Hepatocyte (in vitro differentiated cells): ENCODE measurements at places on chromosomes 1 and 21. TPM values are rescaled to one million over a fixed set of nuclear protein-coding genes. Genes with fewer than 3 reads are reported as not detected.
A peak's percentile ranks its signal among the peaks of the same experiment; 100 is the strongest.

DNA sequence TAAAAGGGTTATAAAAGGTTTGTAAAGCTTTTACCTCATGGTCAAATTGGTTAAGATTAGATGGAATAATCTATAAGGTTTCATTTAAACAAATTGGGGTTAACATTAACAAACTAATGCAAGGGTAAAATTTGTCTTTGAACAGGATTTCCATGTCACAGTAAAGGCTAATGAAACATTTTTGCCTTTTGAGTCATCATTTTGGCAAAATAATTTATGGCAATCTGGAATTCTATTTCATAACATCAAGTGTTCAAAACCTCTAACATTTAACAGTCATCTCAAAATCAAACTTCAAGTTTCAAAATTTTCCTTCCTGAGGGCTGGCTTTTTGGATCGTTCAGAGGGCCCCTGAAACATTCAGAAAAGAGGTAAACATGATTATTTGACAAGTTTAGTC lies 6.6 kb upstream of the CD46 start:
- DNase-seq, result no peak
- no peaks in the 10 kb centered on the region for H3K36me3 ChIP-seq
- no peaks in the 10 kb centered on the region for H3K27me3 ChIP-seq
- H3K27ac ChIP-seq, result no peak overlapping the region
- H3K4me1 ChIP-seq, result peaks cover 10% of the 10 kb centered on the region

GRCh38 chr21:38257667-38258066 lies 876 bp downstream of the KCNJ15 start:
- H3K27me3 ChIP-seq, result peaks cover 5% of the 10 kb centered on the region
- H3K27ac ChIP-seq, result no peak overlapping the region
- no peaks in the 10 kb centered on the region for H3K36me3 ChIP-seq
- H3K4me3 ChIP-seq, result no peak overlapping the region
- DNase-seq, result no peak

GRCh38 chr1:39105841-39106765 lies 80.0 kb downstream of the NDUFS5 start:
- peak overlapping the region; percentile 98 for H3K27ac ChIP-seq
- DNase-seq, result peak; percentile 73
- no peaks in the 10 kb centered on the region for H3K36me3 ChIP-seq

DNA sequence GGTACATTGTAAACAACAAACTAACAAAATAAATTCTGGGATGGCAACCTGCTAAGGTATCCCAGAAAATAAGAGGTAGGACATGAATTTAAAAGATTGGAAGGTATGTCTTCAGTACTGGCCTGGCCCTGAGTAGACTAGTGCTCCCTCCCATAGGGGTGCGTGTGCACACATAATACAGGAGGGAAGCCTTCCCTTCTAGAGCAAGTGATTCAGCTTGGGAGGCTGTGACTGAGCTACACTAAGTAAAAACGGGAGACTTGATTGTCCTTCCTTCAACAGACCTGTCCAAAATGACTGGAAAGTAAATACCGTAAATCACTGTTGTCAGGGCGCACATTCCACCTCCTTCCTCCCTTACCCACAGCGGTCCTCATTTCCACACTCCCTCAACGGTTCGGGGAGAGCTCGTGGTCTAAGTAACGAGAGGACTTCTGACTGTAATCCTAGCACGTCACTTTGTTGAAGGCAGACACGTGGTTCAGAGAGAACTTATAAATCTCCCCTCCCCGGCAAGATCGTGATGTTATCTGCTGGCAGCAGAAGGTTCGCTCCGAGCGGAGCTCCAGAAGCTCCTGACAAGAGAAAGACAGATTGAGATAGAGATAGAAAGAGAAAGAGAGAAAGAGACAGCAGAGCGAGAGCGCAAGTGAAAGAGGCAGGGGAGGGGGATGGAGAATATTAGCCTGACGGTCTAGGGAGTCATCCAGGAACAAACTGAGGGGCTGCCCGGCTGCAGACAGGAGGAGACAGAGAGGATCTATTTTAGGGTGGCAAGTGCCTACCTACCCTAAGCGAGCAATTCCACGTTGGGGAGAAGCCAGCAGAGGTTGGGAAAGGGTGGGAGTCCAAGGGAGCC lies at the start of gene TGFB2:
Gene TGFB2 (plus strand): TSS at position 523 of the 859 bp plus-strand sequence. CDS start 1,366 bp downstream, outside the sequence.
- peak within 1 kb of the TSS; percentile 73 for H3K4me3 ChIP-seq
- peak within 1 kb of the TSS; percentile 90 for H3K27ac ChIP-seq
- no peaks in the 10 kb centered on the region for H3K27me3 ChIP-seq
- no peaks in the 10 kb centered on the region for H3K36me3 ChIP-seq
- H3K4me1 ChIP-seq, result no peaks in the 10 kb centered on the region

DNA sequence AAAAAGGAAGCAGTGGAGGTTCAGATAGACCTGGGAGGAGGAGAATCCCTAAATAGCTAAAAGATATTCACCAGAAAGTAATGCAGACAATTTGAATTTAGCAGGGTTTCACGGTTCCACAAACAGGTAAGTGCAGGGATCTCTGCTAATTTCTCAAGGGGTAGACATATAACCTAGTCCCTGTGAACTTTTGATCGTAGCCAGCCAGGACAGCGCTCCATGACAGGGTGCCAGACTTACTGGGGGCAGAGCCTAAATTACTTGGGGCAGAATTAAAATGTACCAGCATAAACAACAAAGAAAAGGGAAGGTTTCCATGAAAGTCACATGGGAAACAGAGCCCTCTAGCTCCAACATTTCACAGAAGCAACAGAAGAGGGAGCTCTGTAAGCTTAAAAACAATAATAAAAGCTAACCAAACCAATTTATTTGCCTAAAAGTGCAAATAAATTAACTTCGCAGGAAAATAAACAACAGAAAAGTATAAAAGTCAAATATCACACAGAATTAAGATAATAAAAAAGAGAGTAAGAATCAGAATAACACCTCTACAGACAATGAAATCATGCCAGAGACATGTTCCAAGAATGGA lies 198.3 kb downstream of the DUSP10 start:
- DNase-seq, result peak; percentile 29
- no peaks in the 10 kb centered on the region for H3K36me3 ChIP-seq
- H3K4me3 ChIP-seq, result no peak overlapping the region
- no peaks in the 10 kb centered on the region for H3K27me3 ChIP-seq
- H3K27ac ChIP-seq, result no peak overlapping the region

GRCh38 chr1:118948846-118949245 lies 39.3 kb downstream of the TBX15 start:
- H3K27me3 ChIP-seq, result no peaks in the 10 kb centered on the region
- no peak overlapping the region for H3K4me3 ChIP-seq
- DNase-seq, result no peak

GRCh38 chr1:40860706-40861223 lies 1.4 kb downstream of the CITED4 start:
- DNase-seq, result no peak
- H3K36me3 ChIP-seq, result no peaks in the 10 kb centered on the region
- peaks cover 17% of the 10 kb centered on the region for H3K27me3 ChIP-seq
- peaks cover 20% of the 10 kb centered on the region for H3K4me1 ChIP-seq

- no peaks in the 10 kb centered on the region for H3K27me3 ChIP-seq
- no peak overlapping the region for H3K27ac ChIP-seq
These were observed 66.7 kb downstream of the XCL1 start for GRCh38 chr1:168643152-168643551.

DNA sequence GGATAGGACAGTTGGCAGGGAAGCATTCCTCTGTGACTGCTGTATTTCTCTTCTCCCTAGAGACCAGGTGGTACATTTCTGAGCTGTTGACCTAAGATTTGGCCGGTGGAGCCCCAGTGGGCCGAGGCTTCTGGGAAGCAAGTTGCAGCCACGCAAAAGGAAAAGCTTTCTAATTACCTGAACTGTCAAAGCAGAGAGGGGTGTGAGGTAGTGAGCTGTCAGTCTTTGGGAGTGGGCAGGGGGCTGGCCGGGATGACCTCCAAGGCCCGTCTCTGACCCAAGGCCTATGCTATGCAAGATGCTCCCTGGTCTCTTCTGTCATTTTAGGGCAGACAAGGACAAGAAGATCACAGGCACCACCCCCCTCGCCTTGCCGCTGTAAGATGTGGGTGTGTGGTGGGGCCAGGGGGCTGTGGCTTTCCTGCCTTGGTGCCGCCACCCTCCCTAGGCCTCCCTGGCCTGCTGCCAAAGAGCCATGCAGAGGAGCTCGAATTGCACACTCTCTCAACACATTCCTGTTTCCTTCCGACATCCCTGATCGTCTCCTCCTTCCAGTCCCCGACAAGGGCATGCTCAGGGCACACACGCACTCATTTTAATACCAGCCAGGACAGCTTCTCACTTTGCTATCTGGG lies 7.7 kb downstream of the PADI1 start:
- H3K36me3 ChIP-seq, result no peaks in the 10 kb centered on the region
- peak; percentile 88 for DNase-seq
- H3K27me3 ChIP-seq, result no peaks in the 10 kb centered on the region

GRCh38 chr21:16713331-16714117 lies 799.3 kb upstream of the CXADR start:
- H3K27ac ChIP-seq, result no peak overlapping the region
- DNase-seq, result no peak
- peaks cover 6% of the 10 kb centered on the region for H3K4me1 ChIP-seq
- H3K4me3 ChIP-seq, result no peak overlapping the region
- no peaks in the 10 kb centered on the region for H3K27me3 ChIP-seq
- no peaks in the 10 kb centered on the region for H3K36me3 ChIP-seq

- no peak overlapping the region for H3K27ac ChIP-seq
- H3K4me1 ChIP-seq, result no peaks in the 10 kb centered on the region
- H3K36me3 ChIP-seq, result no peaks in the 10 kb centered on the region
- no peak overlapping the region for H3K4me3 ChIP-seq
- peak; percentile 65 for DNase-seq
- no peaks in the 10 kb centered on the region for H3K27me3 ChIP-seq
These were observed 8.9 kb downstream of the MAP1LC3C start for GRCh38 chr1:241990040-241990439.

GRCh38 chr1:161052899-161053298 lies 7.1 kb upstream of the USF1 start:
- no peaks in the 10 kb centered on the region for H3K36me3 ChIP-seq
- no peak overlapping the region for H3K27ac ChIP-seq
- DNase-seq, result no peak
- no peaks in the 10 kb centered on the region for H3K27me3 ChIP-seq
- H3K4me3 ChIP-seq, result no peak overlapping the region
- no peaks in the 10 kb centered on the region for H3K4me1 ChIP-seq

DNA sequence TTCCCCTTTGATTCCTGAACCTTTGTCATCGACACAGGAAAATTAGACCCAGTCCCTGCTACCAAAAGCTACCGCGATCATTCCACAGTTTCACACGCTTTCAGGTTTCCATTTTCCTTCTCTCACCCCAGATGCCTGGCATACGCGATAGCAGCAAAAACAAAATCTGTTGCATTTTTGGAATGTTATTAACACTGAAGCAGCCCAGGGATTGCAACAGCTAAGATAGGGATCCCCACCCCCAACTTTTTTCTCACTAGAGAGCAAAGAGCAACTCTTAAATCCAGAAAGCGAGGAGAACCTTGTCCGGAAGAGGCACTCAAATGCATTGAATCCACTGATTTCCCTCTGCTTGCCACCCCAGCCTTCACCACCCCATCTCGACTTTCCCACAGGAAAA lies 8.9 kb downstream of the OVAAL start:
- H3K27me3 ChIP-seq, result no peaks in the 10 kb centered on the region
- H3K27ac ChIP-seq, result peak overlapping the region; percentile 30
- no peak overlapping the region for H3K4me3 ChIP-seq
- DNase-seq, result peak; percentile 34
- peaks cover 20% of the 10 kb centered on the region for H3K4me1 ChIP-seq
- H3K36me3 ChIP-seq, result no peaks in the 10 kb centered on the region

GRCh38 chr1:155999964-156000363 lies 20.8 kb downstream of the SSR2 start:
- no peak overlapping the region for H3K4me3 ChIP-seq
- no peaks in the 10 kb centered on the region for H3K36me3 ChIP-seq
- DNase-seq, result no peak
- no peak overlapping the region for H3K27ac ChIP-seq
- no peaks in the 10 kb centered on the region for H3K27me3 ChIP-seq

- DNase-seq, result no peak
- H3K36me3 ChIP-seq, result no peaks in the 10 kb centered on the region
- no peaks in the 10 kb centered on the region for H3K27me3 ChIP-seq
These were observed 5.2 kb downstream of the CYB561D1 start for GRCh38 chr1:109499081-109499480.

GRCh38 chr1:202966006-202966898 lies 805 bp downstream of the CYB5R1 start:
- no peaks in the 10 kb centered on the region for H3K27me3 ChIP-seq
- H3K36me3 ChIP-seq, result no peaks in the 10 kb centered on the region
- no peak for DNase-seq
- H3K4me1 ChIP-seq, result peaks cover 9% of the 10 kb centered on the region
- peak overlapping the region; percentile 84 for H3K4me3 ChIP-seq
- H3K27ac ChIP-seq, result peak overlapping the region; percentile 83

- no peaks in the 10 kb centered on the region for H3K27me3 ChIP-seq
- no peak overlapping the region for H3K4me3 ChIP-seq
These were observed 30.1 kb downstream of the TOMM20 start for GRCh38 chr1:235098547-235098946.

GRCh38 chr1:21621051-21621450 lies 48.1 kb downstream of the RAP1GAP start:
- H3K27me3 ChIP-seq, result no peaks in the 10 kb centered on the region
- H3K27ac ChIP-seq, result peak overlapping the region; percentile 33
- H3K36me3 ChIP-seq, result no peaks in the 10 kb centered on the region
- no peak for DNase-seq
- H3K4me3 ChIP-seq, result no peak overlapping the region

DNA sequence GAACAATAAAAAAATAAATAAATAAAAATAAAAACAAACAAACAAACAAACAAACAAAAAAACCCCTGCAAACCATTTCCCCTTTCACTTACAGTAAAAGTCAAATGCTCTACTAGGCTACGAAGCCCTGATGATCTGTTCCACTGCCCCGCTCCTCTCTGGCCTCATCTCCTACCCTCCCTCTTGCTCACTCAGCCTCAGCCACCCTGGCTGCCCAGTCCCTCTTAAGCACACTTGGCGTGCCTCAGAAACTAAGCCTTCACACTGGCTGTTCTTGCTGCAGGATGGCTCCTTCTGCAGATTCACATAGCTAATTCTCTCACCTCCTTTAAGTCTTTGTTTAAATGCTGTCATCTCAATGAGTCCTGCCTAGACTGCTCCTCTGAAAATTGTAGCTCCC lies 30.8 kb upstream of the UHMK1 start:
- H3K36me3 ChIP-seq, result no peaks in the 10 kb centered on the region
- no peak overlapping the region for H3K4me3 ChIP-seq
- no peak overlapping the region for H3K27ac ChIP-seq
- H3K4me1 ChIP-seq, result no peaks in the 10 kb centered on the region
- no peak for DNase-seq

LCE1D gene
- polyA plus RNA-seq, result not detected in 2 replicates

WNT2B gene
- polyA plus RNA-seq, result 3.7 and 3.8 TPM in 2 replicates

HSD3B2 gene
- 2.2 and 4.6 TPM in 2 replicates for polyA plus RNA-seq

WNT3A gene
- not detected in 2 replicates for polyA plus RNA-seq

RAB4A gene
- 45.4 and 54.3 TPM in 2 replicates for polyA plus RNA-seq

MUL1 gene
- 47.4 and 48.1 TPM in 2 replicates for polyA plus RNA-seq

RNF186 gene
- 1.4 and 2.0 TPM in 2 replicates for polyA plus RNA-seq

BTG2 gene
- 253 and 274 TPM in 2 replicates for polyA plus RNA-seq

MAP1LC3C gene
- polyA plus RNA-seq, result 0.44 and 0.45 TPM in 2 replicates

ITLN2 gene
- polyA plus RNA-seq, result 1.7 and 3.6 TPM in 2 replicates

DENND2C gene
- polyA plus RNA-seq, result 1.4 and 1.8 TPM in 2 replicates

FMO5 gene
- 44.6 and 49.5 TPM in 2 replicates for polyA plus RNA-seq

FAAH gene
- polyA plus RNA-seq, result 61.1 and 61.8 TPM in 2 replicates

MAP10 gene
- 2.1 TPM in 2 replicates for polyA plus RNA-seq

MYOM3 gene
- 0.67 and 2.0 TPM in 2 replicates for polyA plus RNA-seq

CFAP141 gene
- not detected in 2 replicates for polyA plus RNA-seq

ETNK2 gene
- polyA plus RNA-seq, result 50.7 and 71.9 TPM in 2 replicates

AKR7A3 gene
- polyA plus RNA-seq, result 0.46 and 1.5 TPM in 2 replicates
